ENCODE measurements at places on chromosomes 2 and 18.

GRCh38 chr2:147937744-147938349 is 82.7 kb downstream of the ORC4 start:
- DNase-seq, result no peak

DNA sequence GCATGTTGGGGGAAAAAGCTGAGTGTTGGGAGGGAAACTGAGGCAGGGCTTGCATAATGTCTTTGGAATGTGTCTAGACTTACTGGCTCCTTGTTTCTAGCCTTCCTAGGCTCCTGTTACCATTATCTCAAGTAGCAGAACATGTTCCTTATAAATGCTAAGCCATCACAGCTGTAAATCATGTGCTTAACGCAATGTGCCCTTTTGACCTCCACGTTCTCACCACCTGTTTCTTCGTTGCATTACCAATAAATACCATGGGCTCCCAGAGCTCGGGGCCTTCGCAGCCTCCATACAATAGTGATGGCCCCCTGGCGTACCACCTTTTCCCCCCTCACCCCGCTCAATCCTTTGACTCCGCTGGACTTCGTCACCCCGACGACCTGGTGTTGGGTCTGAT is 54.0 kb upstream of the CWC22 start:
- DNase-seq, result no peak

DNA sequence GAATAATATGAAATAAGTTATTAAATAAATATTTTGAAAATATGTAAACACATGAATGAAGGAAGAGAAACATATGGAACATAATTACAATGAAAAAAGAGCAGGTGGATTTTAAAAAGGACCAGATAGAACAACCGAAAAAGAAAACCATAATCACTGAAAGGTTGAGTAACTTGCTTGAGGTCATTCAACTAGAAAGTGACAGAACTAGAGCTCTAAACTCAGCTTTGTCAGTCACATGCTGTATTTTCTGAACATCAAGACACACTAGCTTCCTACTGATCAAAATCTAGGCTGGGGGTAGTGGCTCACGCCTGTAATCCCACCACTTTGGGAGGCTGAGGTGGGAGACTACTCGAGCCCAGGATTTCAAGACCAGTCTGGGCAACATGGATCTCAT is 30.0 kb upstream of the ITGAV start:
- DNase-seq, result no peak

- DNase-seq, result no peak
Measured at GRCh38 chr2:46213906-46214305, 83.3 kb upstream of the EPAS1 start.

GRCh38 chr2:192559587-192559986 is 364.9 kb upstream of the TMEFF2 start:
- no peak for DNase-seq

DNA sequence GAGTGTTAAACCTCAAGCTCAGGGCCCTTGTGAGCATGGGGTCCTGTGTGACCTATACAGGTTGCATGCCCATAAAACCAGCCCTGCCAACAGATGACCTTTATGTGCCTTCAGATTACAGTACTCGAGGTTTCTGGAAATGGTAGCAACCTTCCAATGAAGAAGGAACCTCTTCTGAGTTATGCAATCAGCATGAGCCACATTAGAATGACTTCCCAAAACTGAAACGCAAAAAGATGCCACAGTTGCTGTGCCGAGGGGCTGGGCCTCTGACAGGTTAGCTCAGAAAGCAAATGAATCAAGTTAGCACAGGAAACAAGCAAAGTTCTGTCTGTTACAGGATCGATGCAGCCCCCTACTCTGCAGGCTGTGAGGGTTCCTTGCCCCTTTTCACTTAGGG is 37.7 kb downstream of the TGFA start:
- no peak for DNase-seq

DNA sequence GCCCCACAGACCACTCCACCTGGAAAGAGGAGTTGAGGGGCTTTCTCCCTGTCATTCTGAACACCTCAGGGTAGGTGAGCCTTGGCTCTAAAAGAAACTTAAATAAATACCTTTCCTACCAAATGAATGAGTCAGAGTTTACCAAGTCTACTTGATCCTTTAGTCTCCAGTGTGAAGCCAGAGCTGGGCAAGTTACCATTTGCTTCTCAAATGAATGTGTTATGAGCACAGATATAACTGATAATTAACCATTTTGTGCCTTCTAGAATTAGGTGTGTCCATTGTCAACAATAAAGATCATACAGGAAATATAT is 347.7 kb downstream of the KIAA1328 start:
- no peak for DNase-seq

- DNase-seq, result no peak
Measured at GRCh38 chr2:153388246-153388645, 90.3 kb downstream of the RPRM start.

All from NCI-H2029 (cell line).